ENCODE measurements at places on chromosomes 3 and 15.

- no peak for DNase-seq
These were observed 174.3 kb upstream of the BCL6 start for GRCh38 chr3:187919544-187919943.

DNA sequence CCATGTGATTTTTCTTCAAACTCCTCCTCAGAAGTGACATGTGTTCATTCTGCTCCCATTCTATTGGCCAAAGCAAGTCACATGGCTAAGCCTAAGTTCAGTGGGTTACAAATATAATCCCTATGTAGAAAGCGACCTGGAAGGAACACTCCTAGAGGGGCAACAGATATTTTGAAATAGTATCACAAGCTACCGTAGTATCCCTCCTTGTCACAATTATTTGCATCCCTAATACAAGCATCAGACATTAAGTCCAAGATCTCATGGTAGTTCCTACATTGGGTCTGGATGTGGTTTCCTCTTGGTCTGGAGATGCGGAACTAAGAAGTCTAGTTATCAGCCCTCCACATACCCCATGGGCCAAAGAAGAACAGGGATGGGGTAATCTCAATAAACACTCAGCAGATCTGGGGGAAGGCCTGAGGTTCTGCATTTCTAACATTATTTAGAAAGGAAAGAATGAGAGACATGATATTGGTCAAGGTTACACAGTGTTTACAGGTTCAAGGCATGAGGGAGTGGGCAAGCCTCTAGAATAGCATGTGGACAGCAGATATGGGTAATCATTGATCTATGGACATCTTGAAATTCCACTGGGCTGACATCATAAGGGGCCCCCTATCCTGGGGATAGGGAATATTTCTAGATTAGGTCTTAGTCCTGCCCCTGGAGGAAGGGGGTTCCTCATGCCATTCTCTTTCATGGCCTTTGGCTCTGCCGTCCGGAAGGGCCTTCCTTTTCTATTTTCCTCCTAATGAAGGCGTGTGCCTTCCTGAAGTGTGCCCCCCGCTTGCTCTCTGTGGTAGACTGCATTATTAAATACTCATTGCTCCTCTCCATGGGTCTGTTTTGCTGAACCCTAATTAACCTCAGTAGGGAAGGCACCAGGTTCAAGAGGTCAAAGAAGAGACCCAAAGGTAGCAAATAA is 17.8 kb upstream of the ABHD2 start:
- no peak for DNase-seq

- DNase-seq, result no peak
These were observed 29.1 kb upstream of the SRGAP3 start for GRCh38 chr3:9278498-9278897.

DNA sequence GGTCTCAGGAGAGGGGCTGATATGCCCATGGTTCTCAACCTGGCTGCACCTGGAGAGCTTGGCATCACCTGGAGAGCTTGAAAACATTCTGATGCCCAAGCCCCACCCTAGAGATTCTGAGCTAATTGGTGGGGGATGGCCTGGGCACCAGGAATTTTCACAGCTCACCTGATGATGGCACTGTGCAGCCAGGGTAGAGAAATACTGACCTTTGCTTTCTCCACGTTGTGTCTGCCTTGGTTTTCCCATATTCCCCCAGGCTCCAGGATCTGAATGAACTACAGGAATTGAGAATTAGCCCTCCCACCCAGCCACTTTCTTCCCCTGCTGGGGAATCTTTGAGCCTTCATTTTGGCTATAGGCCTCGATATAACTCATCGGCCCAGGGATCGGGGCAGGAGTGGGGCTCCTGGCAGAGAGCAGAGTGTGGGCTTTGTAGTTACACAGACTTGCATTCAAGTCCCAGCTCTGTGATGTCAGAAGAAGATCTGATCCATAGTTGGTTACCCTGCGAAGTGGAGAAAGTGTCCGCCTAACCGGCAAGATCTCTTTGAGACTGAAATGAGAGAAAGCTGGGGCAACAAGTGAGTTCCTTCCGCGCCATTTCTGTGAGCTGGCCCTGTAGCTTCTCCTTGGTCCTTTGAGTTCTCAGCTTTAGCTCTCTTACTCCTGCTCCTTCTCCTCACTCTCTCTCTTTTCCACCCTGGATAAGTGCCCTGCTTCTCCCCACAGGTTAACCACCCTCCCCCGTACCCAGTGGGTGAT is 33.1 kb upstream of the UBE2Q2 start:
- DNase-seq, result no peak

GRCh38 chr3:132220986-132221385 is 96.2 kb upstream of the ACP3 start:
- DNase-seq, result no peak

GRCh38 chr15:33084661-33085060 is 109.9 kb downstream of the FMN1 start:
- DNase-seq, result no peak

DNA sequence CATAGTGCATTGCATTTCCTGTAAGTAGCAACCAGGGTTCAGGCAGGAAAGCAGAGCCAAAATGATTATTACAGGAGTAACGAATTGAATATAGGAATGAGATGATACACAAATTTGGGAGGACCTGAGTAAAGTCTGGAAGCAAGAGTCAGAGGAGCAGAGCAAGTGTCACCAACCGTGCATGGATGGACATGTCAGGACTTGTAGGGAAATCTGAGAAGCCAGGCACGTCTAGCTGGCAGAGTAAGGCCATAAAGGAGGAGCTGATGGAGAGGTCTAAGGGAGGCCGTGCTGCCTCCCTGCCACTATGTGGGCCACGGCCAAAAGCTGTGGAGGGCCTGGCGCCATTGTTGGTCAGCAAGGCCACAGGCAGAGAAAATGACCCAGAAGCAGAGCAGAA is 22.4 kb downstream of the GJD2 start:
- DNase-seq, result no peak

GRCh38 chr15:56058986-56059385 is 65.6 kb upstream of the NEDD4 start:
- no peak for DNase-seq

DNA sequence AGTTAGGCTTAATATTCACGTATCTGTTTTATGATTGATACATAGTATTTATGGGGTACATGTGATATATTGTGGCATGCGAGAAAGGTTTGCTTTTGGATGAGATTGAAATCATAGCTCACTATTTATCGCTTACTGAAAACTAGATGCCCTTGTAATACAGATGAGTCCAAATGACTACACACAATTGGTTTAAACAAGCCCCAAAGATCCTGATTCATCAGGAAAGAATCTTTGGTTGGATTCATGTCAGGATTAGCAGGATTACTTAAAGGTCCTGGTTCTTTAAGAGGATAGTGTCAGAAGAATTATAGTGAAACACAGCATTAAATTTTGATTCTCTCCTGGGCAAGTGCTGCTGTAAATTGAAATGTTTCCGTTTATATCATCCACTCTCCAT is 18.6 kb upstream of the AADAC start:
- DNase-seq, result no peak

DNA sequence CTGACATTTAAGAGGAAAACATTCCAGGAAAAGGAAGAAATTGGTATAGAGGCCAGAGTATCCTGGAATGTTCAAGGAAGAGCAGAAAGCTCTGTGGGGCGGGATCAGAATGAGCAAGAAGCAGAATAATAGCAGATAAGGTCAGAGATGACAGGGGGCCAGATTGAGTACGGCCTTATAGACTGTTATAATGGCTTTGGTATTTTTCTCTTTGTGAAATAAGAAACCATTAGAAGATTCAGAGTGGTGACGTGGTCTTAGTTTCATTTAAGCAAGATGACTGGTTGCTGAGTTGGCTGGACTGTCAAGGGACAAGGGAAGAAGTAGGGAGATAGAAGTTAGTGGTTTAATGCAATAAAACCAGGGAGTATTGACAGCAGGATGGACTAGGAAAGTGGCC is 218.3 kb upstream of the SOX2 start:
- no peak for DNase-seq

- no peak for DNase-seq
These were observed 33.2 kb downstream of the ZDHHC19 start for GRCh38 chr3:196177967-196178366.

DNA sequence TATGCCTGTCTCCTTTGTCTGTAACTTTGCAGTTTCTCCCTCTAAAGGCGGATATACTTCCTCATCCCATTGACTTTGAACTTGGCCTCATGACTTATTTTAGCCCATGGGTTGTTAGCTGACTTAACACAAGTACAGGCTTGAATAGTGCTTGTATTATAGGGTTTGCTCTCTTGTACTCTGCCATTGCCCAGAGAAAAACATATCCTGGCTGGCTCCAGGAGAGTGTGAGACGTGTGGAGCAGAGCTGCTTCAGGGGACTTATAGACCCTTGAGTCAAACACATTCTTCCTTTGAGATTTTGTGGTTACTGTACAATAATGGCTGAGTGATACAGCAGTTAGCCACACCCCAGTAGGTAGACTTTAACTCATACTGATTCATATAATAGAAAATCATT is 124.0 kb downstream of the RAP2B start:
- no peak for DNase-seq

DNA sequence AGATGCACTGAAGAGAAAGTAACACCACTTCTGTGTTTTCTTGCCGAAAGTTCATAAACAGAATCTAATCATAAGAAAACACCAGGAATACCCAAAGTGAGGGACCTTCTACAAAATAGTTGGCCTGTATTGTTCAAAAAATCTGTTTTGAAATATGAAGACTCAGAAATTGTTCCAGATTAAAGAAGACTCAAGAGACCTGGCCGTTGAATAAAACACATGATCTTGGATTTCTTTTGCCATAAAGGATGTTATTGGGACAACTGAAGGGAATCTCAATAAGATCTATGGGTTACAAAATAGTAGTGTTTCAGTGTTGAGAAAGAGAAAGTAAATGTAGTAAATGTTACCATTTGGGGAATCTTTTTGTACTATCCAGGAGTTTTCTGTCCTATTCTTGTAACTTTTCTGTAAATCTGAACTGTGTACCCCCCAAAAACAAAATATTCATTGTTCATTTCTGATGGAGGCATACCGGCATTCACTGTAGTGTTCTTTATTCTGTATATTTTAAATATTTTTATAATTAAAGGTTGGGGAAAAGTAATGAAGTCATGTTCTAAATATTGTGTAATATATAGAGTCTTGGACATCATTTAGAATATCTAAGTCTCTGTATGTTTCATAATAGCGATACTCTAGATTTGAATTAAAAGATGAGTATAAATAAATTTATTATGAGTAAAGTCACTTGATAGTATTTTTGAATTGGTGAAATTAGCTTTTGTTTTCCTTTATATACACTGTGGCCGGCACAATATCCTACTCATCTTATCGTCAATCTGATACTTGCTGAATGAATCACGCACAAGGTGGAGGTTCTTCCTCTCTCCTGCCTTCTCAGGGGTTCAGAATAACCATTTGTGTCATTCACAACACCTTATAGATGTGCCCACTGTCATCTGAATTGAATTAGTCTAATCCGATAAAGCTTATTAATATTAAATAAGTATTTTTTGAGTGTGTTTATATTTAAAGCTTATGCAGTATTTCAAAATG is 66.7 kb downstream of the TRAK1 start:
- DNase-seq, result no peak

DNA sequence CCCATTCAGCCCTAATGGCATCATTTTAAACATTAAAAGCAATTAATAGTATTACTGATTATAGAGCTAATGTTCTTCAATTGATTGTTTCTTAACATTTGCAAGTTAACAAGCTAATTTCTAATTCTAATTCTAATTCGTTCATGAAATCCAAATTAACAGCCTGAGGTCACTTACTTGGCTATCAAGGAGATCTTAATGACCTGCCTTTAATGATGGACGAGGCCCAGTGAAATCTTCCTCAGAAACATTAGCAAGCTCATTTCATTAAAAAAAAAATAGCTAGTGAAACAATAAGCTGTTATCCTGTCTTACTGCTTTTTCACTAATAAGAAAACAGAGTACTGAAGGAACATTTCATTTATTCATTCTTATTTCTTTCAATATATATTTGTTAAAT is 15.4 kb upstream of the RNF7 start:
- DNase-seq, result no peak

DNA sequence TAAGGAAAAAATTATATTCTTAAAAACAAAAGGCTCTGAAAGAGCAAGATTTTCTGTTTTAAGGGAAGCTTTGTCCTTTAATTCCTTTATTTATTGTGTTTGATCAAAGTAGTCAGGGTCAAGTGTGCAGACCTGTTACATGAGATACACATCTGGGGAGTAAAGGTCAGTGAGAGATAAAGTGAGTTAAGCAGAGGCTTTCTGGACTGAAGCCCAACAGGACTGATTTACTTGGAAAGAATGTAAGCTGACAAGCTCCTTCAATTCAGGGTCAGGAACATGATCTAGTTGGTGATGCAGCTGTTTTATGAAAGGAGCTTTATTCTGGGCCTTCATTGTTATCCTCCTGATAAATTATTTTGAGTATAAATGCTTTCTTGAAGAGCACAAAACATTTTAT is 20.7 kb upstream of the OTOL1 start:
- no peak for DNase-seq

GRCh38 chr3:155078711-155079467 is 1.2 kb upstream of the MME start:
- no peak for DNase-seq

GRCh38 chr3:123765475-123766128 is 118.5 kb downstream of the MYLK start:
- no peak for DNase-seq

GRCh38 chr3:108406063-108406660 is 104.2 kb downstream of the MYH15 start:
- DNase-seq, result no peak
